ENCODE measurements at places on chromosomes 3 and 15.

- DNase-seq = peak; percentile 21
Measured at GRCh38 chr15:43204016-43204901, 16.6 kb downstream of the EPB42 start.

DNA sequence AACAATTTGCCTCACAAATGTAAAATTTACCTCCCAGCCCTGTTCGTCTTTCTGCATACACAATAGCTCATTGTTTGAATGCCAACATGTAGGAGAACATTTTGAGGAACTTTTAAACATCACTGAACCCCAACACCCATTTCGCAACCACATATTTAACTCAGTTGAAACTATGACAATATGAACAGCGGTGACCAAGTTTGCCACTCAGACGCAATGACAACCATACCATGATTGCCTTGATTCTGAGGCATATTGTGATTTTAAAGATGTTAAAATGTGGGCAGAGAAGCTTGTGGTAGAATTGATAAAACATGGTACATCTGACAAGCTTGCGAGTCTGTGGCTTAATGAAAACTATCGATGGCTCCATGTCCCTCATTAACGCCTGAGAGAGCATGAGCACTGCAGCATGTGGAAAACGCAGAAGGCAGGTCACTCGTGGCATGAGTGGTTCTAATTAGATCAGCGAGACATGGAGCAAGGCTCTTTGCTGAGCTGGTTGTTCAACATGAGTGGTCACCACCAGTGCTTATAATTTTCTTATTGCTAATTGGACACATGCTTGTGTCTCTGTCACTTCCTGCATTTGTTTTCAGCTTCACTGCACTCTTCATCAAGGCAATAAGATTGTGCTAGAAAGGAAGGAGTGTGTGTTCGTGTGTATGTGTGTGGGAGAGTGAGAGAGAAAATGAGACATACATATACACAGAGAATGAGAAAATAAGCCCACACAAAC, 116.8 kb downstream of the CHST2 start:
- no peak for DNase-seq

DNA sequence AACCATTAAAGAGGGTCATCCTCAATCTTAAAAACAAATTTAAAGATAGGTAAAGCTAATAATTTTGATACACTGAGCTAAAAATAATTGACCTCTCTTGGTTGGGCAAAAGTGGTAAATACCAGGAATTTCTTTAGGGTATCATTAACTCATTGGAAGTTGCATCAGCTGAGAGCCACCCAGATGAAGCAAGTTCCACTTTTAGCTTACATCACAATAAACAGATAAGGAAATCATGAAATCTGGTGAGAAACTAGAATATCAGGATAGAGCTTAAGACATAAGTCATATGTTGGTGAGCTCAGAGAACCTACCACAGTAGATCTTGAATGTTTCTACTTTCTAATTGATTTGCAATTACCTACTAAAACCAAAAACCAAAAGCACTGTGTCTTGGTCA, 97.4 kb upstream of the SLC2A2 start:
- no peak for DNase-seq

GRCh38 chr3:12886106-12886679, 44.8 kb upstream of the RPL32 start:
- DNase-seq = no peak

DNA sequence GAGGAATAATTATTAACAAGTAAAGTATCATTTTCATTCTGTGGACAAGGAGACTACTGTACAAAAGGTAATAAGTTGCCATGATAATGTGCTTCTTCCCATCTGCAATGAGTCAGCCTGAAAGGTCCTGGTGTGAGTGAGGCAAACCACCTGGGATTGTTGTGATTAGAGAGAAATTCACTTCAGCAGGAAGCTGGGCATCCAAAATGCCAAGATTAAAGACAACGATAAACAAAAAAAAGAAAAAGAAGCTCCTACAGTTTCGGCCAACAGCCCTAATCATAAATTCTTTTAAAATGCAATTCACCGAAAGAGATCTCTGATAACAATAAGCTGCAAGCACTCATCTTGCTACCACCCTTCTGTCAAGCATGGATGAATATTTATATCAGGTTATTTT, 507.8 kb downstream of the TUSC7 start:
- DNase-seq = no peak

DNA sequence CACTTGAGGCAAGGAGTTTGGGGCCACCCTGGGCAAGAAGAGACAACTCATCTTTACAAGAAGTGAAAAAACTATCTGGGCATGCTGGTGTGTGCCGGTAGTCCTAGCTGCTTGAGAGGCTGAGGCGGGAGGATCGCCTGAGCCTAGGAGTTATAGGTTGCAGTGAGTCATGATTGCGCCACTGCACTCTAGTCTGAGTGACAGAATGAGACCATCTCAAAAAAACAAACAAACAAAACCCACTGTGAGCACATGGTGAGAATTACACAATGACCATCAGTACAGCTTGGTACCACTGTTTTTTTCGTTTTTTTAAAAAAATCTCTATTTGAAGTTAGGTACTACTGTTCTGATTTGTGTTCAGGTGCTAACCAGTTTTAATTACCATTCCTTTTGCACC, 13.6 kb downstream of the VPS39 start:
- no peak for DNase-seq

- no peak for DNase-seq
Measured at GRCh38 chr3:179150610-179151009, 2.5 kb downstream of the PIK3CA start.

GRCh38 chr3:126104742-126105605, 21.1 kb upstream of the SLC41A3 start:
- no peak for DNase-seq

GRCh38 chr3:155651489-155652218, 93.2 kb downstream of the PLCH1 start:
- DNase-seq = no peak

- DNase-seq = no peak
Measured at GRCh38 chr3:7025581-7026300, 164.8 kb downstream of the GRM7 start.

DNA sequence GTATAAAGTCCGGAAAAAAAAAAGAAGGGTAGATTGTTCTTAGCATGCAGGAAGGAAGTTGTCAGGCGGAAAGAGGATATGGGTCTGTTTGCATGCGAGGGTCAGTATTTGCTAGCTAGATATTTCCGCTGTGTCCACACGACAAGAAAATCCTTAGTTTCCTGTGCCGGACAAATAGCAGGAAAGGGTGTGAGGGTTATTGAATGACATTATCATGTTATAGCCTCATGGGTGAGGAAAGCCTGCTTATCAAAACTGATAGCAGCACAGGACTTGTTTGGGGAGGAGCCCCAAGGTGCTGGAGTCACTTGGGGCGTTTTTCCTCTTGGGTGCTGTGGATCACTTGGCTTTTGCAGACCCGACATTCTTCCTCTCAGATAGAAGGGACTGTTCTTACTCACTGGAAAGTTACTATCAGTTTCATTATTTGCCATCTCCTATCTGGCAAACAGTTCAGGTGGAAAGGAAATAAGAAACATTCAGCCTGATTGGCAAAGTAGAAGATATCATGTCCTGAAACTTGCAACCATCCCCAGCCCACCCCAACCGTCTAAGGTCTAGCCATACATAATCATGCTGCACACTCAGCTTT, 127.2 kb upstream of the DPH6 start:
- no peak for DNase-seq

- no peak for DNase-seq
Measured at GRCh38 chr15:60614862-60615771, 136.2 kb upstream of the ICE2 start.

DNA sequence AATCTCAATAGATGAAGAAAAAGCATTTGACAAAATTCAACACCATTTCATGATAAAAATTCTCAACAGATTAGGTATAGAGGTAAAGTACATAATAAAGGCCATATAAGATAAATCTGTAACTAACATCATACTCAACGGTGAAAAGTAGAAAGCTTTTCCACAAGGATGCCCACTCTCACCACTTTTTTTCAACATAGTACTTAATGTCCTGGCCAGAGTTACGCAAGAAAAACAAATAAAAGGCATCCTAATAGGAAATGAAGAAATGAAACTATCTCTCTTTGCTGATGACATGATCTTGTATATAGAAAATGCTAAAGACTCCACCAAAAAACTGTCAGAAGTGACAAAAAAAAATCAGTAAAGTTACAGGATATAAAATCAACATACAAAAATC, 33.0 kb downstream of the THBS1 start:
- no peak for DNase-seq

Measured in activated CD4-positive, alpha-beta T cell treated with anti-CD3 and anti-CD28 coated beads for 1 hour (primary cell).